ENCODE measurements at places on chromosomes 4 and X.

DNA sequence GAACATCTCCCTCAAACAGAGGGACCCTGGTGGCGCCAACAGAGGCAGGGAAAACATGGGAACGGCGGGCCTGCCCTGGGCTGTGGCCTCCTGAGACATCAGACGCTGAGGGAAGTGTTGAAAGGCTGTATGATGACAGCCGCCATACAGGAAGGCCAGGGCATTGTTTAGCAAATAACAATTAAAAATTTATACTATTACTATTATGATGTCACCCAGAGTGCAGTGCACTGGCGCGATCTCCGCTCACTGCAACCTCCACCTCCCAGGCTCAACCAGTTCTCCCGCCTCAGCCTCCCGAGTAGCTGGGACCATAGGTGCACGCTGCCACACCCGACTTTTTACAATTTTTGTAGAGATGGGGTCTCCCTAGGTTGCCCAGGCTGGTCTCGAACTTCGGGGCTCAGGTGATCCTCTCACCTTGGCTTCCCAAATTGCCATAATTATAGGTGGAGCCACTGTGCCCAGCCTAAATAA is 54.6 kb downstream of the CPZ start:
- no peak for DNase-seq

GRCh38 chr4:39825741-39826231 is 127.8 kb downstream of the UBE2K start:
- DNase-seq, result no peak

- no peak for DNase-seq
These were observed 132.8 kb upstream of the FUNDC1 start for GRCh38 chrX:44675362-44676024.

GRCh38 chr4:39044956-39045826 is 13.0 kb upstream of the TMEM156 start:
- no peak for DNase-seq

DNA sequence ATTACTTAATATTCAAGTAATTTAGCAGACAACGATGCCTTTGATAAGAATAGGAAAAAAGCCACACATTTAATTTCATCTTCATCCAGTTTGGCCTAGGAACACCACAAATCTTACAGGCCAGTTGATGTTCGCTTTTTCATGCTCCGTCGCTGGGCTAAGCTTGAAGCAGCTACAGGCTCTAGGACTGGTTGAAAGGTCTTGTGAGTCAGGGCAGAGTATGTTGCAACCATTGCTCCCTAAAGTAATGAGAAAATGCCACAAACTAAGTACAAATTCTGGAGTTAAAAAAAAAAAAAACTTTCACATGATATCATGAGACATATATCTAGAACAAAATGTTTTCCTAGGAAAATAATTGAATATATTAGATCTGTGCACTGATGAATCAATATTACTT is 123.8 kb downstream of the RPS6KA6 start:
- DNase-seq, result no peak

DNA sequence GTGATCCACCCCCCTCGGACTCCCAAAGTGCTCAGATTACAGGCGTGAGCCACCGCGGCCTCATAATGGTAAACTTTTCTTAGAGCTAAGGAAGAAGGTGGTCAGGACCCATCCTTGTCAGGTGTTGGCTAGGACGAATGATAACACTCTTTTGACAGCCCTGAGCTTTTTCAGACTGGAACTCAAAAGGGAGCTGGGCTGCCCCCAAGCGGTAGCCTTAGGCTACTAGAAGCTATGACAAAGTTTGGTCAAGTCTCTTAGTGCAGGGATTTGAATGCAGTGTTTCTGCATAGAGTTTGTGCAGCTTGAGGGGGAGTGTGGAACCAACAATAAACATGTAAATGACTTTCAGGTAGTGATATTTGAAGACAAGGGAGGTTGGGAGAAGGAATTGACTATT is 11.8 kb upstream of the HSD17B10 start:
- DNase-seq, result peak; percentile 72

- DNase-seq, result no peak
These were observed 43.0 kb upstream of the TAPT1 start for GRCh38 chr4:16269240-16269639.

DNA sequence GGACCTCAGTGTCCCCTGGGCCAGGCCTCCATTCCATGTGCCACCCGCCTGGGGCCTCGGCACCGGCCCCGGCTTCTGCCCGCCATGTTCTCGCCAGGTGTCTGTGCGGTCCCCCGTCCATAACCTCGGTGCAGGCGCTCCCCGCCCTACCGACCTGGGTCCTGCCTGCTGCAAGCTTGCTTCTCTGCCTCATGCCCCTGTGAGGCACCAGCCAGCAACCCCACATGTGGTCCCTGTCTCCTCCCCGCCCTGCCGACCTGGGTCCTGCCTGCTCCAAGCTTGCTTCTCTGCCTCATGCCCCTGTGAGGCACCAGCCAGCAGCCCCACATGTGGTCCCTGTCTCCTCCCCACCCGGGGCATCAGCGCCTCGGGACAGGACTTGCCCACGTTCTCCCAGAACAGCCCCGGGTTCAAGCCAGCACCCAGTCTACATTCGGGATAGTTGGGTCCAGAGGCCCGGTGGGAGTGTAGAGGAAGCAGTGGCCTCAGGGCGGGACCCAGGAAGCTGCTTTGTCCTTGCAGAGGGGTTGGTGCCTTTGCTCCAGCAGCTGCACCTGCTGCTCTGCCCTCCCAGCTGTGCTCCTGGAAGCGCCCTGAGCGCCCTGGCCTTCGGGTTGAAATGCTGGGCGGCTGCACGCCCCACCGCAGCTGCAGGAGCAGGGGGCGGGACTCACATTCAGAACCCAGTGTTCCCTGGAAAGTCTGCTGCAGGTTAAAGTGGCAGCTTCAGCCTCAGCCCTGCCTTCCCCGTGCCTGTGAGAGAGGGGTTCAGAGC is 20.1 kb upstream of the UVSSA start:
- no peak for DNase-seq

- DNase-seq, result no peak
These were observed 41.6 kb upstream of the CYLC1 start for GRCh38 chrX:83819304-83819703.

- DNase-seq, result no peak
These were observed 45.3 kb downstream of the SHOX start for GRCh38 chrX:675955-676295.

DNA sequence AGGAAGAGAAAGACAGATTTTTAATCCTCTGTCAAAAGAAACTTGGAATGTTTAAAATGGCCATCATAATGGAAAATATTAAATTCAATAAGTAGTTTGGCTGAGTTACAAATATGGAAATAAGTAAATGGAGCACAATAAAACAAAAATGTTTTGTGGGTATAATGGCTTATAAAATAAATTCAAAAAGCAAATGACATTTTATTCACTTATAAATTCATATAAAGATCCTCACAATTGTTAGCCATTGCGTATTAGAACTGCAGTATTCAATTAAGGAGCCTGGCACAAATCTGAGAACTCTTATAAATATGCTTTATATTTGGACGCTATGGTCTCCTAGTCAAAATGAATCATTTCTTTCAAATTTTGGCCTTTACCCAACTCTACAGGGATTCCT is 339.0 kb upstream of the PABPC4L start:
- no peak for DNase-seq

- DNase-seq, result no peak
These were observed 71.3 kb upstream of the PUDP start for GRCh38 chrX:7219153-7219705.

DNA sequence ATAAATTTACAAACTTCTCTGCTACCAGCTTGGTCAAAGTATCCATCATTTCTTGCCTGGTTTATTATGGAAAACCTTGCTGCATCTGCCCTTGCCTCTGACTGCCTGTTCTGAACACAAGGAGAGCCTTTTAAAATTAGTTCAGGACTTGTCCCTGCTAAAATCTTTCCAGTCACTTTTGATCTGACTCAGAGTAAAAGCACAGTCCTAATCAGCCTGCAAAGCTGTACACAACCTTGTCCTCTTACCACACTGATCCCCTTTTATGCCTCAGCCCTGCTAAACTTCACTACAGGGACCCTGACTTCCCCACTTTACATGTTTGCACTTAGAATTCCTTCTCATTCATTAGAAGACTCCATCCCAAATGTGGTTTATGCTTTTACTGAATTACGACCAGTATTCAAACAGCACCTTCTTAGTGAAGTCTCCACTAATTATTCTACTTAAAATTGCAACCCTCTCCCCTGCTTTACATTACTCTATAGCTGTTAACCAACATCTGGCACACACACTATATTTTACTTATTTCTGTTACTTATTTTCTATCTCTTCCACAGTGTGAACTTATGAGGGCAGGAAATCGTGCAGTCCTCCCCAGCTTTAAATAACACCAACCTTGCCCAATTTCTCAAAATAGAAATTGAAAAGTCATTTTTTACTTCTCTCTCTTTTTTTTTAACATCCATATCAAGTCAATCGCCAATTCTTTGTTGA is 6.3 kb downstream of the GABRA4 start:
- no peak for DNase-seq

- DNase-seq, result no peak
These were observed 549.7 kb downstream of the TRIML1 start for GRCh38 chr4:188688956-188689355.

- DNase-seq, result no peak
These were observed 4.3 kb upstream of the SHROOM2 start for GRCh38 chrX:9781941-9782340.

DNA sequence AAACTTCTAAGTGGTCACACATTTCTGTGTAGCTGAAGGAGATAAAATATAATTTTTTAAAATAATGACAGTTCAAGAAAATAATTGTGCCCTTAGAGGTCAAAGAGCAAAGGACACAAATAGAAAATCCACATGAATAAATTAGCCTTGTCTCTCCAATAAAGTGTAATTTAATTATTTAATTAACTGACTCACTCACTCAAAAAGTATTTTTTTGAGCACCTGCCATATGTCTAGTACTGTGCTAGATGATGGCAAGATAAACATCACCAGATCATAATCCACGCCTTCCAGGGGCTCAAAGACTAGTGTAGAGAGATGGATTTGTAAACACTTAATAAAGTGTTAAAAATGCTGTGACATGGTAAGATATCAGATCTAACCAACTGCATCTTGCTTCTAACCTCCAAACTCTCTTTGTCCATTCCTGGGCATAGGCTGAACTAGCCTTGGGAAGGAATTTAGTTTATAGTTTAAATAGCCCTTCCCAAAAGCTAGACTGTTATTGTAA is 112.5 kb downstream of the SCLT1 start:
- no peak for DNase-seq

- DNase-seq, result no peak
These were observed 55.2 kb downstream of the TBC1D14 start for GRCh38 chr4:6964858-6965257.

GRCh38 chr4:138389976-138390685 is 148.0 kb upstream of the SLC7A11 start:
- DNase-seq, result no peak

DNA sequence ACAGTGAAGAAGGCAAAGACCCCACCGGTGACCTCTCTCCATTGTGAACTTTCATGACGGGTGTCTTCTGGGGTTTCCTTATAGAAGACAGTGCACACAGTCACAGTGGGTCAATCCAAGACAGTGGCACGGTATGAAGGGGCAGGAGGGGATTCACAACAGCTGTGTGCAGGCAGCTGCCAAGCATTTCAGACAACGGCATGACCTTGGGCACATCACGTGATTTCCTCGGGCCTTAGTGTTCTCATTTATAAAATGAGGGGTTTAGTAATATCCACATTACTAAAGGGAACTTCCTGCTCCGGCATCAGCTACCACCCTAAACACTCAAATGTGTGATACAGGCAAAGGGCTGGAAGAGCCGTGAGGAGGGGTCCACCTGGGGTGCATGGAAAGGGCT is 42.9 kb downstream of the RBM47 start:
- no peak for DNase-seq

- DNase-seq, result peak; percentile 77
These were observed at the start of gene STAG2 for GRCh38 chrX:123961268-123962005. Gene STAG2 (plus strand): TSS chrX:123961706. CDS start chrX:124022628, 60,922 bp downstream.

- DNase-seq, result no peak
These were observed 49.3 kb upstream of the SLC7A11 start for GRCh38 chr4:138291431-138291830.

DNA sequence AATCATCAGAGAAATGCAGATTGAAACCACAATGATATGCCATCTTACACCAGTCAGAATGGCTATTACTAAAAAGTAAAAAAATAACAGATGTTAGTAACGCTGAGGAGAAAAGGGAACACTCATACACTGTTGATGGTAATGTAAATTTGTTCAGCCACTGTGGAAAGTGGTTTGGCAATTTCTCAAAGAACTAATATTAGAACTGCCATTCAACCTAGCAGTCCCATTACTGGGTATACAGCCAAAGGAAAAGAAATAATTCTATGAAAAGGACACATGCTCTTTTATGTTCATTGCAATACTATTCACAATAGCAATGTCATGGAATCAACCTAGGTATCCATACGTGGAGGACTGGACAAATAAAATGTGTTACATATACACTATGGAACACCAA is 566.3 kb downstream of the STPG2 start:
- no peak for DNase-seq

DNA sequence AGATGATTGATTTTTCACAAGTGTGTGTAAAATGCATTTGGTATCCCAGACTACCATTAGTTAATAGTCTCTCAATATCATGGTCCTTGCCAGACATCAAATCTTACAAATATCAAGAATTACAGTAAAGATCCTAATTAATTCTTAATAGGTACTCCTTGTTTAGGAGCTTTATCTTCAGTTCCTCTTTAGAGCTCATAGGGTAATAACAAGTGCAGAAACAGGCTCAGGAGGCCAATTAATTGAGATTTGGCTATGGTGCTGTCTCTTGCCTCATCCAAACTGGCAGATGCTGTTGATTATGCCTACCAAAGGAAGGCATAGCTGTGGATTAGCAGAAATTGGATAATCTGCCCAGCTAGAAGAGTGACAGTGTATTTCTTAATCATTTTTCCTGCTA is 6.9 kb downstream of the MTMR1 start:
- no peak for DNase-seq

DNA sequence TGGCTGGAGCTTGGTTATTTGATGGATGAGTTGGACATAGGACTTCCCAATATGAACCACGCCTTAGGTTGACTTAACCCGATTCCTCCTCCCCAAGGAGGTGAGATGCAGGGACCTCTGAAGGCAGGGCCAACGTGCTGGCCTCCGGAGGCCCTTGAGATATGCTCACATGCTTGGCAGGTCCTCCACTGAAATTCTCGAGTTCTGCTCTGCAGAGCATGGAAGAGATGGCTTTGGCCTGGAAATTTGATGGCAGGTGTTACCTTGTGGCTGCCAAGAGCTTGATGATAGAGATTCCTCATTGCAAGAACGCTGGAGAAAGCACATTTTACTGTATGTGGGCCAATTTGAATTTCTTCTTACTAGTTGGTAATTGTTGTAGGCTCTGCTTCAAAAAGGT is 117.4 kb upstream of the LIMCH1 start:
- DNase-seq, result no peak

GRCh38 chr4:139221687-139222086 is 44.7 kb upstream of the ELF2 start:
- DNase-seq, result no peak

- no peak for DNase-seq
These were observed 55.3 kb upstream of the GNRHR start for GRCh38 chr4:67809502-67809901.

DNA sequence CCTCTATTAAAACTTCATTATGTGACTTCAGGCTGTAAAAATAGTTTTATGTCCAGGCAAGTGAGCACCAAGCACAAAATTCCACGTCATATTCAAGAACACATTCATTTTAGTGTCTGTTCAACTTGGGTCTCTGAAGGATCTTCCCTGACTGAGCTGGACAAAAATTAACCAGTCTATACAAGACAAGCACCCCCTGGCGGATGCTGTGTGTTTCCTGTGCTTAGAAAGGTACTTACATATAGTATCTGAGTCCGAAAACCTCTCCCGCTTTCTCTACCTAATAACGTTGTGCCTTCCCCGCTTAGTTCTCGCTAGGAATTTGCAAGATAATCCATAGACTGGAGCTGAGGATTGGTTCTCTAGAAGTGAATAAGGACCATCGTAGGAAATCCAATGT is 2214.5 kb upstream of the TENM3 start:
- DNase-seq, result peak; percentile 2
